Right lung (tissue), 10 donors: ENCODE measurements at places on chromosomes 7 and 10. TPM values are rescaled to one million over a fixed set of nuclear protein-coding genes. Genes with fewer than 3 reads are reported as not detected.

- DNase-seq = no peak
These were observed 126.2 kb upstream of the PDLIM1 start for GRCh38 chr10:95416973-95417372.

GRCh38 chr10:123391275-123392028 is 237.2 kb downstream of the BUB3 start:
- DNase-seq = no peak

DNA sequence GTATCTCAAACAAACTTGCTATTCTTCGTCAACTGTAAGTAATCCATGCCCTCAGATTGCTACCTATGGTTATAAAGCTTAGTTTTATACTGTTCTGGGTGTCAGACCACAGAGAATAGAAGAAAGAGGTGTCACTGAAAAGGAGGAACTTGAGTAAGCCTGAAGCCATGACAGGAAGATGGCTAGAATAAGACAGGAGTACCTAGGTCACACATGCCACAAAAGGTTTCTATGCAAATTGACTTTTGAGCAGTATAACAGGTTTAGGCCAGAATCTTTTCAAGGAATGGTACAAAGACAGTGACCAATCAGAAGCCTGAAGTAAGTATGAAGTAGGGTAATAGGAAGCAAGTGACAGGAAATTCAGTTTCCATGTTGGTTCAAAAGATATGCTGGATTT is 23.5 kb downstream of the FBXW4 start:
- DNase-seq = no peak

GRCh38 chr7:122384528-122384927 is 80.0 kb upstream of the FEZF1 start:
- no peak for DNase-seq

- DNase-seq = peak; percentile 40
These were observed 282.9 kb downstream of the TWIST1 start for GRCh38 chr7:18834577-18834976.

GRCh38 chr10:17213646-17214349 is 12.3 kb upstream of the TRDMT1 start:
- DNase-seq = no peak

- DNase-seq = no peak
These were observed 188.8 kb downstream of the GFRA1 start for GRCh38 chr10:116084161-116084560.

- DNase-seq = no peak
These were observed 299.6 kb downstream of the ADK start for GRCh38 chr10:74450602-74451001.

GRCh38 chr7:28841766-28842165 is 116.4 kb downstream of the TRIL start:
- DNase-seq = no peak

GRCh38 chr10:21145751-21146435 is 248.8 kb upstream of the NEBL start:
- no peak for DNase-seq

DNA sequence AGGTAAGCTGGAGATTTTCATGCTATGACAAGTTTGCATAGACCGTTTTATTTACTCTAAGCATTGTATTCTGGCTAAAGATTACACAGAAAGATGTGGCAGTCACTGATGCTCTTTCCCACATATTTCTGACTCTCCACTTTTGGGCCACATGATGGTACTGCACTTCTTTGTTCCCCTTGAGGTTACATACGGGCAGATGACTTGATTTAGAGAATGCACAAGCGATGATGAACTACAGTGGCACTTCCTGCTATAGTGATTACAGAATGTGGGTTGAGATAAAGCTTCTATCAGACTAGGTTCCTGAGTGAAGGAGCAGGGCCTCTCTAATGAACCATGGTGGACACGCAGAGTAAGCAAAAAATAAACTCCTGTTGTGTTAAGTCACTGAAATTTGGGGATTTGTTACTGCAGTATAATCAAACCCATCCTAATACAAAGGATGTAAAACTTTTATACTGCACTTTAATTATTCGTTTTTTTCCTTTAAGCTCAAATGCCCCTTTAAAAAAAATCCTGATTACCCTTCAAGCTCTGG is 177.9 kb downstream of the TAX1BP1 start:
- DNase-seq = no peak

GRCh38 chr10:57968328-57969016 is 299.2 kb downstream of the IPMK start:
- DNase-seq = no peak

GRCh38 chr7:87110778-87111177 is 41.5 kb upstream of the DMTF1 start:
- no peak for DNase-seq

DNA sequence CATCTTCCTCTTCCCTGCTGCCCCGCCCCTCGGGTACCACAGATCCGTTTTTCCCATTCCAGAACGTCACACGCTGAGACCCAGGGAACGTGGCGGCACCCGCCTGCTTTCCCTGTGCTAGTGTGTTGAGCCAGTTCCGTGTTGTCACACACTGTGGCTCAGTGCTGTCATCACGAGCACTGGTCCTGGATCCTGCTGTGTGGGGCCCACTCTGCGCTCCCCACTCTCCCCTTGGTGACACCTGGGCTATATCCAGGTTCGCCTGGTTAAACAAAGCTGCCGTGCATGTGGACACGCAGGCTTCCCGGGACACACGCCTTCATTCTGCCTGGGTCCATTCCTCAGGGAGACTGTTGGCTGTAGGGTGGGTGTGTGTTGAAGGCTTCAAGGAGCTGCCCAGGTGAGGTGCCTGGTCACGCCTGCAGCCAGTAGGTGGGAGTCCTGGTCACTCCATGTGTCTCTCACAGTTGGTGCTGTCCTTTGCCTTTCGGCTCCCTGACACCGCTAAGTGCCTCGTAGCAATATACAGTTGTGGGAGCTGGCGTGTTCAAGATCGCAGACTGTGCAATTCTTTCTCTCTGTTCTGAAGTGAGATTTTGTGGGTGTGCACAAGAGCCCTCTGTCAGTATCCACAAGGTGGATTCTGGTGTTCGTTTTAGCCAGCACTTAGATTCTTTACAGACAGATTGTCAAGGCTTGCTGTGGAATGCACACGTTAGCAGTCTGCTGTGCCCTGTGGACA is 88.6 kb downstream of the INPP5A start:
- DNase-seq = no peak

GRCh38 chr10:56481521-56482091 is 120.5 kb upstream of the ZWINT start:
- DNase-seq = no peak

GRCh38 chr10:43898592-43898991 is 249.9 kb upstream of the ZNF32 start:
- no peak for DNase-seq

DNA sequence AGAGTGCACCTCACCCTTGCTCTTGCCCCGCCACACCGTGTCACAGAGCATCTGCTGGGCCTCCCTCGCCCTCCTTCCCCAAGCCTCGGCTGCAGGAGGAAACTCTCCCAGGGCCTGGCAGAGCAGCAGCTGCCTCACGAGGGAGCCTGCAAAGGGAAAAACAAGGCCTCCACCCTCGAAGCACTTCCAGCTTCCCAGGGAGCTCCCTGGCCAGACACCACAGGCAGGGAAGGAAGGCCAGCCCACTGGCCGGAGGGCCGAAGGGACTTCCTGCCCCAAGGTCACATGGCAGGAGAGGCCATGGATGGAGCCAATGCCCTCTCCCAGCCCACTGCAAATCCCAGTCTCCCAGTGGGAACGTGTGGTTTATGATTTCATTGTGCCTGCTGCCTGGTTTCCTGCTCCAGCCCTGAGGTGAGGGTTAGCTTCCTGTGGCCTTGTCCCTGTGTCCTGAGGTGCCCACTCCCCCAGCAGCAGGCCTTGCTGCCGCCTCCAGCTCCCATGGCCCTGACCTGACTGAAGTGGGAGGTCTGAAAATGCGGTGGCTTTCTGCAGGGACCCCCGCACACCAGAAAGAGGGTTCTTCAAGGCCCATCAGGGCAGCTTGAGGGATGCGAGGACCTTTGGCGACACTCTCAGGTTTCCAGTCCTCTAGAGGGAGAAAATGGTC is 100.5 kb upstream of the PPIF start:
- DNase-seq = no peak

DNA sequence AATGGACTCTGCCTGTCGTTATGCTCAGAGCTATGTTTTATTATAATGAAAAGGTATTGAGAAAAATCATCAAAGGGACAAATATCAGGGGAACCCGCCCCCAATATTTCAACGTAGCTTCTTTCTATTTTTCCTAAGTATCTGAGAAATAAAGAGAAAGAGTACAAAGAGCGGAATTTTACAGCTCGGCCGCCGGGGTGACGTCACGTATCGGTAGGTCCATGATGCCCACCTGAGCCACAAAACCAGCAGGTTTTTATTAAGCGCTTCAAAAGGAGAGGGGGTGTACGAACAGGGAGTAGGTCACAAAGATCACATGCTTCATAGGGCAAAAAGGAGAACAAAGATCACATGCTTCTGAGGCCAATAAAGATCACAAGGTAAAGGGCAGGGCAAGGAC is 281.6 kb upstream of the POM121L12 start:
- DNase-seq = no peak

GRCh38 chr10:59179068-59179467 is 2.6 kb downstream of the PHYHIPL start:
- no peak for DNase-seq

TMEM196 gene
- polyA plus RNA-seq = 0.09 TPM

PNLIPRP2 gene
- not detected for polyA plus RNA-seq

SFRP4 gene
- 0.54 TPM for polyA plus RNA-seq

PIP gene
- polyA plus RNA-seq = not detected

LRRTM3 gene
- polyA plus RNA-seq = 1.7 TPM

PDE1C gene
- 4.8 TPM for polyA plus RNA-seq
